ENCODE measurements at places on chromosomes 5 and 9.

DNA sequence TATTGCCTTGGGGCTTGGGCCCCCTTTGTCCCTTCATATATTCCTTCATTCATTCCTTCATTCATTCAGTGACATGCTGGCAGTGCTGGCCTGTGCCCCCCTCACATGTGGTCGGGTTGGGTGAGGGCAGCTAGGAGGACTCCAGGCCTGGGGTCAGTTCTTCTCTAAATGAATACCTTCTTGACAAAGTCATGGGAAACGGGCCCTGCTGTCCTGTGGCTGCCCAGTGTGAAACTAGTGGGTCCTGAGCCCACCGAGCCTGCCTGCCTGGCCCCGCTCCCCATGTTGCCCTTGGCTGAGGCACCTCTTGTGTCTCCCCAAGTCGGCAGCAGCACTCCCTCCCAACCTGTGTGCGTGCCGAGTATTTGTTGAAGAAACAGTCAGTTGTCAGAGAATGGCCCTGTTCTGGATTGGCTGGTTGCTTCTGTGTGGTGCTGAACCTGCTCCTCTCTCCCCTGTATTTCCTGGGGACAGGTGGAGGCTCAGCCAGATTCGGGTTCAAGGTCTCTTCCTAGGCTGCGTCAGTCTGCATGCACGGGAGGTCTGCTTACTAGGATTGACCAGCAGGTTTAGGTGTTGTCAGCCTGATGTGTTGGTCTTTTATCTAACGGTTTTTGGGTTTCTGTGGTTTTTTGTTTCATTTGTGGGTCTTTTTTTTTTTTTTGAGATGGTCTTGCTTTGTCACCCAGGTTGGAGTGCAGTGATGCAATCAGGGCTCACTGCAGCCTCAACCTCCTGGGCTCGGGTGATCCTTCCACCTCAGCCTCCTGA is 3.0 kb upstream of the CEL start:
- H3K4me3 ChIP-seq: no peak overlapping the region
- peak overlapping the region; percentile 80 for H3K27ac ChIP-seq
- H3K27me3 ChIP-seq: no peaks in the 10 kb centered on the region
- H3K36me3 ChIP-seq: peaks cover 33% of the 10 kb centered on the region
- DNase-seq: no peak

DNA sequence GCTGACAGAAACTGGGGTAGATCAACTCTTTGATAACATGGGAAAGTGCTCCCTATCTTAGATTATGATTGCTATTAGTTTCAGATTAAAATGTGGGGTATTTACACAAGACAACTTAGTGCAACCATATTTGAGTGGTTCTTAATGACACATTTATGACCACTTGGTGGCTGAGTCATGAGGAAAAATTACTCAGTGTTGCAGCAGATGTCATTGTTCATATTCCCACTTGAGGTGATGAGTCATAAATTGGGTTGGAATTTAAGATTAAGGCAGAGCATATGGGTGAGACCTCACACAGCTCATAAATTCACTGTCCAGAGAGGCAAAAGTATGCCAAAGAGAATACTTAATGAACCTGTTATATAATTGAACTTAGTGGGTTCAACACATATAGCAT is 408.3 kb downstream of the DMRT2 start:
- H3K4me1 ChIP-seq: peaks cover 23% of the 10 kb centered on the region
- no peaks in the 10 kb centered on the region for H3K27me3 ChIP-seq
- DNase-seq: no peak
- no peak overlapping the region for H3K4me3 ChIP-seq

DNA sequence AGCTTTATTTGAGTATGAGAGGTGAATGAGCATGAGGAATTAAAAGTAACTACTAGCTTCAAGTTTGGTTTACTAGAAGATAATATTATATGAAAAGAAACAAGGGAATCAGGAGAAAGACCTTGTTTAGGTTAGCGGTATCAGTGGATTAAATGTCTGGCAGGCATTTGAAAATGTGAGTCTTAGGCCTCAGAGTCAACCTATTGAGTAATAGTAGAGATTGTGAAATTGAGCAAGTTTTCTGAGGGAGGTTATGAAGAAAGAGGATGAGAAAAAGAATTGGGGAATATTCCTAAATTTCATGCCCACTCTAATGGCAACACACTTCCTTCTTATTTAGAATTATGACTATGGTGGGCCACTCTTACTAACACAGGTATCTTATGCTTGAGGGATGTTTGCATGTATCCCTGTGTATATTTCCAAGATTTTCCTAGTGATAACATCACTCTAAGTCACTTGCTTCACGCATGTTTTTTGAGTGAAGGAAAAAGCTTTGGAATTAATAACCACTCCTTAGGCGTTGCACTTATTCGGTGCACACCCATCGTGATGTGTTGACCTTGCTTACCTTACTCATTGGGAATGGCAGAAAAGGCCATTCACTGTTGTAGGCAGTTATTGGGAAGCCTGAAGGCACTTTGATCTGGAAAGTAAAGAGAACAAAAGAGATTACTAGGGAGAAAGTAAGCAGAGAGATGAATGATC is 8.2 kb upstream of the ELL2 start:
- H3K4me1 ChIP-seq: no peaks in the 10 kb centered on the region
- no peak for DNase-seq
- H3K4me3 ChIP-seq: no peak overlapping the region
- no peaks in the 10 kb centered on the region for H3K36me3 ChIP-seq
- H3K27ac ChIP-seq: no peak overlapping the region
- no peaks in the 10 kb centered on the region for H3K27me3 ChIP-seq

GRCh38 chr9:101270302-101270701 is 114.5 kb downstream of the BAAT start:
- H3K4me1 ChIP-seq: no peaks in the 10 kb centered on the region
- H3K27me3 ChIP-seq: no peaks in the 10 kb centered on the region
- no peak overlapping the region for H3K4me3 ChIP-seq
- no peak for DNase-seq
- no peaks in the 10 kb centered on the region for H3K36me3 ChIP-seq

DNA sequence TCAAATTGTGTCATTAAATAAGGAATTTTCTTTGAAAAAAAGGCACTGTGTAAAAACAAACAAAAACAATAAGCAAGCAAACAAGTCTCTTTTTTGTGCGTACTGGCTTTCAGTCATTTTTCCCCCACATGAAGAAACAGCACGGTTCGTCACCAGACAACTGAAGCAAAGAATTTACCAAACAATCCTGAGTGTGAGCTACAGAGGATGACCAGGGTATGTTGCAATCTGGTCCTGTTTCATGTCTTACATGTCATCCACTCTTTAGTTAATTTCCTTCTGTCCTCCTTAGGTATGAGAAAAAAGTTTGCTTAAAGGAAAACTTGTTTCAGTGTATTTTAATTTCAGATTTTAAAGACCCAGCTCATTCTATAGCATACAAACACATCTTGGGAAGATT is 1080.7 kb upstream of the NUDT12 start:
- H3K36me3 ChIP-seq: no peaks in the 10 kb centered on the region
- peaks cover 7% of the 10 kb centered on the region for H3K27me3 ChIP-seq
- H3K4me3 ChIP-seq: no peak overlapping the region
- DNase-seq: no peak
- no peaks in the 10 kb centered on the region for H3K4me1 ChIP-seq
- no peak overlapping the region for H3K27ac ChIP-seq

DNA sequence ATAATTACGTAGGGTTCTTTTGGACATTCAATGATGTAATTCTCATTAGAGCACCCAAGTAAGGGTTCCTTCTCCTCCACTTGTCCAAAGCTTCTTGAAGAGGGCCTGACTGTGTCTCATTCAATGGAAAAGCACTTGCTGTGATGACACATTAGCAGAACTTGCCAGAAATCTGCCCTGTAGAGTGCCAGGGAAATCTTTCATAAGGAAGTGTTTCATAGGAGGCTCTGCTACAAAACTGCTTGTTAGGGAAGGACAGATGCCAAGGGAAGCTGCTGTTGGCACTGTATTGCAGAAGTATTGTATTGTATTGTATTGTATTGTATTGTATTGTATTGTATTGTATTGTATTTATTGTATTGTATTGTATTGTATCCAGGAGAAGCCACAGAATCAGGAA is 45.5 kb upstream of the MPDZ start:
- no peaks in the 10 kb centered on the region for H3K4me1 ChIP-seq
- no peak for DNase-seq
- no peak overlapping the region for H3K27ac ChIP-seq
- no peaks in the 10 kb centered on the region for H3K36me3 ChIP-seq

GRCh38 chr9:76896035-76896434 is 9.9 kb downstream of the PRUNE2 start:
- no peaks in the 10 kb centered on the region for H3K36me3 ChIP-seq
- no peak overlapping the region for H3K4me3 ChIP-seq
- H3K4me1 ChIP-seq: no peaks in the 10 kb centered on the region
- no peak overlapping the region for H3K27ac ChIP-seq
- no peaks in the 10 kb centered on the region for H3K27me3 ChIP-seq
